ENCODE measurements at places on chromosomes 16 and 17.

- no peak for DNase-seq
Observed at GRCh38 chr17:63646488-63646806, 24.2 kb downstream of the MAP3K3 start.

DNA sequence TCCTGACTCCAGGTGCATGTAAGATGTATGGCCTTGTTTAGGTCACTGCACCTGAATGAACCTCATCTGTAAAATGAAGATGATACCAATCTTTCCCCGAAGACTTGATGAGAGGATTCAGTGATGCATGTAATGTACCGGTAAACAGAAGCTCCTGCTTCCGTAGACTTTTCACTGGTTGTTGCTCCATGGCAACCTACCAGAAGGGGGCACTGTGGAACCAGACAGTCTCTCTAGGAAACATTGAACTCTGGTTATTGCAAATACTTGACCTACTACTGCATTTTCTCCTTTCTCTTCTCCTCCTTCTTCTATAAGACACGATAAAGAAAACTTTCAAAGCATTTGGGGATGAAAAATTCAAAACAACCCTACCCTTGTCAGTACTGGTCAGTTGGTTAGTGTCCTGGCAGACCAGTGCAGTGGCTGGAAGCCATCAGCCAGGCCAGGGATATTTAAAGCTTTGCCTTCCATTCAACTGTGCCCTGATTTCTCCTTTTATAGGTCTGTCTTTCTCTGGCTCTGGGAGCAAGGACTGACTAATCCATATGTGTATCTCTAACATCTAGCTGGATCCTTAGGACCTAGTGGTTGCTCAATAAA is 667.4 kb upstream of the SALL1 start:
- DNase-seq, result no peak

GRCh38 chr17:12768255-12768654 is 21.0 kb upstream of the ARHGAP44 start:
- no peak for DNase-seq

GRCh38 chr17:74740641-74741387 is 3.8 kb downstream of the RAB37 start:
- DNase-seq, result no peak

DNA sequence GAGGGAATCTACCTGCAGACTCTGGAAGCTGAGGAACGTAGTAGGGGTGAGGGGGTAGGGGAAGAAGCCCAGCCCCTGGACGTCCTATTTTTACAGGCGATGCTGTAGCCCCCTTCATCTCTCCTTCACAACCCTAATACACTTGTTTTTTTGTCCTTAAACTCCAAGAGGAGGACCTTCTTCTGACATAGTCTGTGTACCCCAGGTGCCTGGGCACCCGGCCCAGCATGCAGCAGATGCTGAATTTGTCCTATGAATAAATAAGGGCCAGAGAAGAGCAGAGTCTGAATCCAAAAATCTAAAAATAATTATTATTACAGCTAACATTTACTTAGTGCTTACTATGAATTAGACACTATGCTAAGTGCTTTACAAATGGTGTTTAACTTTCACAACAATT is 5.1 kb downstream of the KIF18B start:
- no peak for DNase-seq

Measured in stimulated activated effector memory CD8-positive, alpha-beta T cell treated with anti-CD3 and anti-CD28 coated beads, Interleukin-12 subunit alpha, Interleukin-12 subunit beta, amount 100 ng/mL, for 72 hours (primary cell).